ENCODE measurements at places on chromosomes 13 and 19.

DNA sequence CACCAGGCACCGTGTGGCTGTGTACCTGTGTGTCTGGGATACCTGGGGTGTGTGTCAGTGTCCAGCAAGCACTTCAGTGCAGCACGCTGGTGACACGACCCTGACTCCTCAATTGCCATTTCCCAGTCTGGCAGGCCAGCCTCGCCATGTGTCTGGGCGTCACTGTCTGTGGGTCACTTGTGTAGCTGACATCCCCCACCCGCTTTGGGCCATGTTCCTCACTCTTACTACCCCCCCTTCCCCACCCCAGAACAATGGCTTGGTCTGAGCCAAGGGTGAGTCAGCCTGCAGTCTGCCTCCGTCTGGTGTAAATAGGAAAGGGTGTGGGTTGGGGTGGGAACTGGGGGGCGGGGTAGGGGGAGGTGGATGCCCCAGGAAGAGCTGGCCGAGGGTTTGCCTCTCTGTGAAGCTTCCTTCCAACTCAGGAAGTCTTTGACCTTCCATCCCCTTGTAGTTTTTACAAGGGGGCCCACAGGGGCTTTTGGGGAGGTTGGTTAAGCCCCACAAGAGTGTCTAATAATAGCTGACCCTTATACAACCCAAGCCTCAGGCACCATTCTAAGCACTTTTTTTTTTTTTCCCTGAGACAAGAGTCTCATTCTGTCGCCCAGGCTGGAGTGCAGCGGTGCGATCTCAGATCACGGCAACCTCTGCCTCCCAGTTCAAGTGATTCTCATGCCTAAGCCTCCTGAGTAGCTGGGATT lies 17.6 kb downstream of the NOVA2 start:
- no peak for DNase-seq

DNA sequence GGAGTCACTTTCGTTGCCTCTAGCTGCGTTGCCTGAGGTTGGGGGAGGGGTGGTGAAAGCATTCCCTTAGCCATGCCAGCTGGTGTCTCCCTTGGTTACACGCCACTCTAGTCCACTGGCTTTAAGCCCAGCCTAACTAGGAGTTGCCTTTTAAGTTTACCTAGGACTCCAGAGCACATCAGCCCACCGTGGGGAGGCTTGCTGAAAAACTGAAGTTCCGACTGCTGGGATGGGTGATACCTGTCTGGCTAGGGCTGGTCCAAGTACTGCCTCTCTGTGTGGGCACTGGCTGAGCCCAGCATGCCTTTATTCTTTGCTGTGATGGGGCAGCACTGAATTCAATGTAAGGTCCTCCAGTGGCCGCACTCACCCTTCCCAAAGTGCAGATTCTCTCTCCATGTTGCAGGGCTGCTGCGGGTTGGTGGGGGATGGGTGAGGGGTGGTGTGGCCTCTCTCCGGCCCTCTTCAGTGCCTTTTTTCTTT lies 11.8 kb upstream of the CEACAM1 start:
- peak; percentile 8 for DNase-seq

DNA sequence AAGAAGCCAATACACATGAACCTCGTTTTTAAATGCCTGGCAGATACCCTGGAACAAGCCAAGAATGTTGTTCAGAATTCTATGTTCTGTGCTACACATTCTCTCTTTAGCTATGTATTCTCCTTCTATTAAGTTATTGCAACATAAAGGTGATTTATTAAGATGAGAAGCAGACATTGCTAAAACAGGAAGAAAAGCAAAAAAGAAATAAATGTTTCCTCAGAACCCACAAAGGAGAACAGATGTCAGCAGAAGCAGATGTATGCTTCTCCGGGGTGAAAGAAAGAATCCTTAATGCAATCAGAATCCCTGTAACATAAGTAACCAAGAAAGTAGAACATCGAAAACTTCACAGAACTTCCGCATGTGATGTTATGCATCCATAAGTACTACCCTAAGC lies 302.9 kb downstream of the DCT start:
- DNase-seq = no peak

GRCh38 chr19:18999896-19000620 lies 33.3 kb downstream of the SUGP2 start:
- DNase-seq = peak; percentile 7

GRCh38 chr19:6480848-6481415 lies 655 bp downstream of the DENND1C start:
- DNase-seq = no peak

- DNase-seq = no peak
Observed at GRCh38 chr13:98328511-98328910, 151.4 kb upstream of the RNF113B start.

GRCh38 chr13:106078191-106078590 lies 457.3 kb downstream of the EFNB2 start:
- DNase-seq = peak; percentile 28

DNA sequence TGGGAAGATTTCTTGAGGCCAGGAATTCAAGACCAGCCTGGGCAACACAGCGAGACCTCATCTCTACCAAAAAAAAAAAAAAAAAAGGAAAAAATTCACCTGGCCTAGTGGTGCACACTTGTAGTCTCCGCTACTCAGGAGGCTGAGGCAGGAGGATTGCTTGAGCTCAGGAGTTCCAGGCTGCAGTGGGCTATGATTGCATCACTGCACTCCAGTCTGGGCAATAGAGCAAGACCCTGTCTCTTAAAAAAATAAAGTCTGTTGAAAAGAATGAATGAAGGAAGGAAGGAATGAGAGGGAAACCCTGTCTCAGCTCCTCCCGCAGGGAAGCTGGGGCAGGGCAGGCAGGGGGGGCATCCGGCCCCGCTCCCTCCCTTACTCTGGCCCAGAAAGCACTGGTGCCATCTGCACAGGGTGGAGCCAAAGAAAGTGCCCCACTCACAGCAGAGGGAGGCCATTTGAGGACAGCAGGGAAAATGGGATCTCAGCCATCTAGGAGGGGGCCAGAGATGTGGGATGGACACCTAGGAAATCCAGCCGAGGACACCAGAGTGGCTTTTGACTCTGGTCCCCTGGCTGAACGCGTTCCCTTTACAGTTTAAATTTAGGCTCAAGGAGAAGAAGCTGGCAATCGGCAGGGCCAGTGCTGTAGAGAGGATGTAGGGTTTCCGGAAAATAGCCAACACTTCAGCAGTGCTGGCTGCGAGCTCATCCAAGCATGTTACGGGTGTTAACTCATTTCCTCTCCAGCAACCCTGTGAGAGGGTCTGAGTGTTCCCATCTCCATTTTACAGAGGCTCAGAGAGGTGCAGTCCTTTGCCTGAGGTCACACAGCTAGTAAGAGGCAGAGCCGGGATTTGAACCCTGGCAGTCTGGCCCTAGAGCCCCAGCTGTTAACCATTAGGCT lies 3.6 kb upstream of the HPN start:
- DNase-seq = no peak

DNA sequence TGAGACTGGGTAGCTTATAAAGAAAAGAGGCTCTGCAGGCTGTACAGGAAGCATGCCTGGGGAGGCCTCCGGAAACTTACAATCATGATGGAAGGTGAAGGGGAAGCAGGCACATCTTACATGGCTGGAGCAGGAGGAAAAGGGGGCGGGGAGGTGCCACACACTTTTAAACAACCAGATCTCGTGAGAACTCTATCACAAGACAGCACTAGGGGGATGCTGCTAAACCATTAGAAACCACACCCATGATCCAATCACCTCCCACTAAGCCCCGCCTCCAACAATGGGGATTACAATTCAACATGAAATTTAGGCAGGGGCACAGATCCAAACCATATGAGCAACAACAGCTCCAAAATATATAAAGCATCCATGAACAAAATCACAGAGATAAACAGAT lies 46.5 kb upstream of the GTF2F2 start:
- DNase-seq = no peak

DNA sequence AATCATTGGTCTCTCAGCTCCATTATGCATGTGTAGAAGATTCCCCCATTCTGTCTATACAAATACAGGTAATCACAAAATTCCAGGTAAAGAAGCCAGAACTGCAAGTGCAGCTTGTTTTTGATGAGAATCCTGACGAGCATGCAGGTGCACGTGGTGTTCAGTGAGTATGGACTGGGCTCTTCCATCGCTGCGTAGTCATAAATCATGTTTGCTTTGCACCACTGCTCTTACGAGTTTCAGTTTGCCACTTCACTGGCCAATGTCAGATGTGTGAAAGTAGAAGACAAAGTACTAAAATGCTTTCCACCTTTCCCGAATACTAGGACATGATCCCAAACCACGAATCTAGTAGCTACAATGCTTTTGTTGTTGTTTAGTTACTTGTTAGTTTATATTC lies 390.7 kb downstream of the LIG4 start:
- no peak for DNase-seq

GRCh38 chr13:75804605-75805004 lies 168.5 kb downstream of the LMO7 start:
- peak; percentile 29 for DNase-seq

DNA sequence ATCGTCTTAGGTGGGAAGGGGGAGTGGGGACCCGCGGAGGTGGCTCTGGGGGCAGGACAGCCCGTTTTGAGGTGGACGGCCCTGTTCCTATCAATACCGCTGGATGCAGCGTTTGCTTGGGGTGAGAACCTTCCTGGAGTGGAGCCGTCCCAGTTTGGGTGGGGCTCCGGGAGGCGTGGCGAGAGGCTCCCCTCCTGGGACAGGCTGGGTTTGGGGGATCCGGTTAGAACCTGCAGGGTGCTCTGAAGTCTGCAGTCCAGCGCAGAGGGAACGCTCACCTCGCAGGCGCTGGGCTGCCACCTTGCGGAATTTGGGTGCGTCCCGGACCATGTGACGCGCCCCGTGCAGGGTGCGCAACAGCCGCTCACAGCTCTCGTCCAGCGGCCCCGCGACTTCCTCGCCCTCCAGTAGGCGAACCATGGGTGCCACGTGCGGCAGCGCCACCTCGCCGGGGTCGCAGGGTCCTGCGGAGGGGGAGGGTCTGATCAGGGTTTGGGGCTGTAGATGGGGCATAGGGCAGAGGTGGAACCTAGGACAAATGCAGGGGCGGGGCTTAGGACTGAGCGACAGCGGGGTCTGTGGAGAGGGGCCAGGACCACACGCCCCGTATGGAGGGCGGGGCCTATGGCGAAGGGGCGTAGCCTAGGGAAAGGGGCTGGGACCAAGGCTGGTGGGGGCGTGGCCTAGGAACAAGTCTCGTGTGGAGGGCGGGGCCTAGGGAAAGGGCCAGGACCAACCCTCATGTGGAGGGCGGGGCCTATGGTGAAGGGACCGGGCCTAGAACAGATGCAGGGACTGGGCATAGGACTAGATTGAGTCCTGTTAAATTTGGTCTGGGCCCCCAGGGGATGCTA lies 13.8 kb downstream of the SH2D3A start:
- peak; percentile 56 for DNase-seq

DNA sequence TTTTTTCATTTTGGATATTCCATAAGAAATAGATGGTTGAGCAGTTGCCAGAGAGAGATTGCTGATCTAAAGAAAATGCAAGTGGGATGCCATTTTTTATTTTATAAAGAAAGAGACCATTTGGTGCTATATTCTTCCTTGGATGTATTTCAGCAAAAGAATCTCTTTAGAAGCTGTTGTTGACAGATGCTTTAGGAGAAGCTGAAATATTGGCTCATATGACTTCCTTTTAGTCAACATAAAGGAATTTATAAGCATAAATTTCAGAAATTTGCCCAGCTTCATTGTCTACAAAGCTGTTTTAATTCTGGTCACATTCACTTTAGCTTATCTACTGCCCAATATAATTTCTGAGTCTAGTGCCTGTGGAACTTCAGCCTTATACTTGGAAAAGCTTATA lies 36.9 kb downstream of the POLR1D start:
- DNase-seq = peak; percentile 68

GRCh38 chr19:13011653-13012389 lies 16.5 kb downstream of the NFIX start:
- no peak for DNase-seq

DNA sequence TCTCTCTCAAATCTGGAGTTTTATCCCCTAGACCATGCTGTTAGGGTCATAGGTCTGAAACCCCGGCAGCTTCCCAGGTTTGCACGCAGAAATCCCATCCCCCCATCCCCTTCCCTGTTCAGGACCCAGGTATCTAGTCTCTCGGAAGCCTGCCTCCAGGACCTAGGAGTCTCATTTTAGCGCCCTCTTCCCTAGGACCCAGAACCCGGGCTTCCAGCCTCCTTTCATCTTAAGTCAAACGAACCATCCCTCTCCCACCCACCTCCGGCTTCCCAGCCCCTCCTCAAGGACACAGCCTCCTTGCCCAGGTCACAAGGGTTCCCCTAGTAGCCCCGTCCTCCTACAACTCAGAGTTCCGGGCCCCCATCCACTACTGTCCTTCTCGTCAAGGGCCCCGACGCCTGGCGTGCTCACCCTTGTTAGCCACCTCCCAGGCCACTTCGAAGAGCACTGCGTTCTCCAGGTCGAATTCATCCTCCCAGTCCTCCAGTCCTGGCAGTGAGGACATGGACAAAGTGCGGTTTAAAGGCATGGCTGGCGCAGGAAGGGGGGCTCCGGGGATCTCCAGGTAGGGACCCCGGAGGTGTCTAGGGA lies 431 bp downstream of the GYS1 start:
- no peak for DNase-seq

DNA sequence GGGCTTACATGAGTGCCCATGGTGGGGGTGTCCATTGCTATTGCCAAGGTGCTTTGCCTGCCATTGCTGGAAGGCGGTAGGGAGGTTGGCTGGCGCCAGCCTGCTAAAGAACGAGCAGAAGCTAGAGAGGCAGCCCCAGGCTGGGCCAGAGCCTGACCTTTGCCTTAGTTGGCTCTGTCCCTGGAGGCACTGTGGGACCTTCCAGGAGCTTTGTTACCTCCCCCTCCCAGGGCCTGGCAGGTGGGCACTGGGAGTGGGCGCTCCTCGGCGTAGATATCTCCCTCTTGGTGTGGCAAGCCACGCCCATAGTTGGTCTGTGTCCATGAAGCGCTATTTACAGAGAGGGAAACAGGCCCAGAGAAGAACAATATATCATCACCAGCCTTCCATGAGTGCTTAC lies 2.3 kb upstream of the SLC25A42 start:
- no peak for DNase-seq

Data from fibroblast of skin of scalp (primary cell).